Astrocyte of the spinal cord (primary cell): ENCODE measurements at places on chromosomes 3 and 15.

DNA sequence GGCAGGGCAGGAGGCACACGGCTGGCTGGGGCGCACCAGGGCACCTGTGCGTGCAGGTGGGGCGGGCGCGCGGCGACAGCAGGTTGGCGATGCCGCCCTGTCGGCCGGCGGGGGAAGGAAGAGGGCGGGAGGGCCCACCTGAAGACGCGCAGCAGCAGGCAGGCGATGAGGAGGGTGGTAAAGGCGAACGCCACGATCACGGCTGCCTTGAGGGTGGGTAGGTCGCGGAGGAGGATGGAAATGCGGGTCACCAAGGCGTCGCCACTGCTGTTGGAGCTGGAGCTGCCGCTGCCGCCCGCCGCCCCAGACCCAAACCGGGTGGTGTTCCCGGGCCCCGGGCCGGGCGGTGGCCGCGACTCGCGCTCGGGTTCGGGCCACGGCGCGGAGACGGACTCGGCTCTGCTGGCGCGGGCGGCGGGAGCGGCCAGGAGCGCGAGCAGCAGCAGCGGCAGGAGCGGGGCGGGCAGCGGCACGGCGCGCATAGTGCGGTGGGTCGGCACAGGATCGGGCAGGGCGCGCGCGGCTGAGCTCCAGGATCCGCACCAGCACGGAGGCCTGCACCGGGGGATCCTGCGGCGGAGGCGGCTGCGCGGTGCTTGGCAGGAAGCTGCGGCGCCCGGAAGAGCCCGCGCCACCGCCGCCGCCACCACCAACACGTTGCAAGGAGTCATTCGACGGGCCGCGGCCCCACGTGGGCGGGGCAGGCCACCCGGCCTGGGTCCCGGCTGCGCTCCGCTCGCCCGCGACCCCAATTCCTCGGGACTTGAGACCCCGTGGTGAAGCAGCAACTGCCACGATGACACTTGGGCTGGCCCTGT is at the start of gene FAM174B:
Gene FAM174B, minus strand, starts transcription at position 598 of the 818 bp plus-strand sequence.
- DNase-seq: no peak

DNA sequence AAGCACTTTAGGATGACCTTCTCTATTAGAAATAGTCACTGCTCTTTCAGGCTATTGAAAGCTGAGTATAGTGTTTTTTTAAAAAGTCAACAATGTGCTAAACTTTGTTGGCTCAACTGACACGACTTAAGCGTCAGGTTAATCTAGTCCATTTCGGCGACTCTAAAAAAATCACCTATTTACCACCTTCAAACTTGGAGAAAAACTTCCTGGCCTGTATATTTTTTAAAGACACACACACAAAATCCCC is 517.8 kb downstream of the FOXP1 start:
- DNase-seq: no peak

GRCh38 chr3:109853077-109853731 is 515.9 kb upstream of the DPPA4 start:
- no peak for DNase-seq

GRCh38 chr3:14412831-14413380 is 10.5 kb downstream of the SLC6A6 start:
- DNase-seq: peak; percentile 60

GRCh38 chr15:25172691-25173090 is 217.9 kb downstream of the SNRPN start:
- no peak for DNase-seq

DNA sequence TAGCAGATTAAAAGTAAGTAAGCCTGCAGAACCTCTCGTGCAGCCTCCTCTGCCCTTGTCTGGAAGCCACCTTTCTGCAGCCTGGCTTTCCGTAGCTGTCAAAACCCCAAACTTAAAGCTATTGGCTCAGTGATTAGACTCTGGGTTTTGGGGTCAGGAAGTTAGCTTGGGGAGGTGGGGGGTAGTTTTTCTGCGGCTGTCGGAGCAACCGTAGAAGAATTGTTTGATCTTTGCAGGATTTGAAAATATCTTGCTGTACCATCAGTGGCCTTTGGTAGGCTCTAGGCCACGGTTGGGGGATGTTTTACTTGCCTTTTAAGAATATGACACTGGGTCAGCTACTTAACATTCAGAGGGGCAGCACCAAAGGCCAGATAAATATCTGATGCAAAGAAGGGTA is 88.4 kb upstream of the RASGRP1 start:
- no peak for DNase-seq

DNA sequence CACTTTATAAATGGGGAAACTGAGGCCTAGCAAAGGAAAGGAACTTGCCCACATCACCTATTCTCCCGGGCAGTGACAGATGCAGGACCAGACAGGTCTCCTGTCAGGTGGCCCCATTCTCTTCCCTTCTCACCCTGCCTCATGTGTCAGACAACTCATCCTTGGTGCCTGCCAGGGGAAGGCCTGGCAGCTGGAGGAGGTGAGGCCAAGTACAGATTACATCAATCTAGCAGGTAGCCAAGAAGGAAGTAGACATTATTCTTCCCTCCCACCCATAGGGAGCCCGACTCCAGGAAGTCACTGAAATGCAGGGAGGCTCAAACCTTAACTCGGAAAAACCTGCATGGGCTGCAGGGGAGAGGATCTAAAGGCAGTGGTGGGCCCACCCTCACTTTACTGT is 39.6 kb downstream of the DAPK2 start:
- no peak for DNase-seq
